ENCODE measurements at places on chromosomes 2 and 18. TPM values are rescaled to one million over a fixed set of nuclear protein-coding genes. Genes with fewer than 3 reads are reported as not detected.

The POTEF gene
- total RNA-seq: not detected

DNA sequence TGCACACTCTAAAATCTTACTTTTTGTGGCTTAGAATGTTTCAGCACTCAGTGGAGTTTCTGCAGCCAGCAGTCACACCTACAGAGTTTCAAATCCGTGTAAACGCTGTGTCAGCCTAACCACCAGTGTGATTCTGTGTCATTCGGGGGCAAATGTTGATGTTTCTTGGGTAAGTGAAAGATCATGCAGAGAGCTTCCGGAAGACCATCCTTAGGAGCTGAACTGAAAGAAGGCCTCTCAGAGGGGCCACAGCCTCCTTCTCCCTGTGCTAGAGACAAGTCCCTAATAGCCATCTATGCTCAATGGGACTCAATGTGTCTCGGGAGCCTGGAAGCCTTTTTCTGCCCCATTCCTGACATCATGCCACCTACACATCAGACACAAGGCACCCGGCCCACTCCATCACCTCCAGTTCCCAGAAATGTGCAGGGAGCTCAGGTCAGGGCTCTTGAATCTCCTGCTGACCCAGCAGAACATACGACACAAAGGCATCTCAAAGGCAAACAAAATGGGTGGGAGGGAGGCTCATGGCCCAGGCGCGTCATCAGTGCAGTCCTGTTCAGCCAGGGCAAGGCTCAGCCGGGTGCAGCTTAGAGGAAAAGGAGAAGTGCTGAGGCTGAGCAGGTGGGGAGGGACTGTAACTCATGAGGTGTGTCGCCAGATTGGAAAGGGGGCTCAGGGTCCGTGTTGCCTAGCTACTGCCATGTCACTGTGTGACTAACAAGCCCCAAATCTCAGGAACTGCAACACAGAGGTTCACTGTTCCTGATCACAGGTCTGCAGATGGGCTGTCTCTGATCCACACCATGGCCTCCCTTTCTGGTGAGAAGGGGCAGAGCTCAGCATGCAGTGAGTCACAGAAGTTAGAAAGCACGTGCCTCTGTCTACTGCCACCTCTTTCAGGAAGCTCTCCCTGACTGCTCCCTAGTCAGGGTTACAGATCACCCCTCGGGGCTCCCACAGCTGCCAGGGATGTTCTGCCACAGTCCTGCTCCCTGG is 82.0 kb downstream of the SMAD7 start:
- DNase-seq: no peak

The SLC35F5 gene
- 75.9 TPM for total RNA-seq

The NR4A2 gene
- 6.6 TPM for total RNA-seq

DNA sequence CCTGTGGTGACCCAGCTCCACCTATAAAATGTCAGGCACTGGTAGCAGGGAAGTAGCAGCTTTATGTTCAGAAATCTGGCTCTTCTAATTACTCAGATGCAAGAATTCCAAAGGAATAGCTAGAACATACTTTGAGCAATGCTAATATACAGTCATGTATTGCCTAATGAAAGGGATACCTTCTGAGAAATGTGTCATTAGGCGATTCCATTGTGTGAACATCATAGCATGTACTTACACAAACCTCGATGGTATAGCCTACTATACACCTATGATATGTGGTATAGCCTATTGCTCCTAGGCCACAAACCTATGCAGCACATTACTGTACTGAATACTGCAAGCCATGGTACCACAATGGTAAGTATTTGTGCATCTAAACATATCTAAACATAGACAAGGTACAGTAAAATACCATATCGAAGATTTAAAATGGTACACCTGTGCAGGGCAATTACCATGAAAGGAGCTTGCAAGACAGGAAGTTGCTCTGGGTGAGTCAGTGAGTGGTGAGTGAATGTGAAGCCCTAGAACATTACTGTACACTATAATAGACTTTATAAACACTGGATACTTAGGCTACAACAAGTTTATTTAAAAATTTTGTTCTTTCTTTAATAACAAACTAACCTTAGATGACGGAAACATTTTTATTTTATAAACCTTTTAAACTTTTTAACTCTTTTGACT is 50.3 kb upstream of the ETAA1 start:
- DNase-seq: no peak

The LONRF2 gene
- total RNA-seq: 3.6 TPM

The GLI2 gene
- 9.8 TPM for total RNA-seq

DNA sequence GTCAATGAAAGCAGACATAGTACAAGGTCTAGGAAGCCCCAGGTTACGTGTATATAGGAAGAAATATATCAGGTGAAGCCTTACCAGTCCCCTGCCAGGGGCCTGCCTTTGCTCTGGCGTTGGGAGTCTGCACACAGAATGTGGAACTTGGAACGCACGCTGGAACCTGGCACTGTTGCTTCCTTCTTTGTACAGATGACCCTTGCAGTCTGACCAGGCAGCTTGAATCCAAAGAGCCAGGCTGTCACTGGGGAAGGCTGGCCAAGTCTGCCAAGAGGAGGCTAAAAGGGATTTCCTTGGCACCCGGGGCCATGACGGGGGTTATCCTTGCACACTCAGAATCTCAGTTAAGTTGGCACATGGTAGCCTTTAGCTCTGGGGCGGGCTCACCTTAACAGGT is 39.5 kb downstream of the TMEM247 start:
- DNase-seq: no peak

The TMEM150A gene
- total RNA-seq: 19.5 TPM

The POTEJ gene
- total RNA-seq: not detected

The CNGA3 gene
- total RNA-seq: not detected

DNA sequence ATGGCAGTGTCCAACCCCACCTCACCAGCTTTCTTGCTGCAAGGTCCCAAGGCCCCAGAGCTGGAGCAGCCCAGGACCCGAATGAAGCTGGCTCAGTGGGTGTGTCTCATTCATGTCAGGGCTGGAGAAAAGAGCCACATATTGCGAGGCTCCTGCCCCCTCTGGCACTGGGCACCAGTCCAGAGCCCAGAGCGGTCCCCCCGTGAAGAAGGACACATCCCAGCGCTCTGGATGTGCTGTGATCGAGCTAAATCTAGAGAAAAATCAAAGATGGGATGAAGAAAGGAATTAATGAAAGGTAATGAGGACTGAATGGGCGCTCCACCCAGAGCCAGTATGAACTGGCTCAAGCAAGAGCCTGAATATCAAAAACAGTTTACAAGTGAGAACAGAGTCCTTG is 13.3 kb upstream of the MPV17 start:
- no peak for DNase-seq
